ENCODE measurements at places on chromosomes 11 and 22.
A peak's percentile ranks its signal among the peaks of the same experiment; 100 is the strongest.

GRCh38 chr11:10638316-10638925 lies 55.1 kb downstream of the IRAG1 start:
- DNase-seq: no peak

DNA sequence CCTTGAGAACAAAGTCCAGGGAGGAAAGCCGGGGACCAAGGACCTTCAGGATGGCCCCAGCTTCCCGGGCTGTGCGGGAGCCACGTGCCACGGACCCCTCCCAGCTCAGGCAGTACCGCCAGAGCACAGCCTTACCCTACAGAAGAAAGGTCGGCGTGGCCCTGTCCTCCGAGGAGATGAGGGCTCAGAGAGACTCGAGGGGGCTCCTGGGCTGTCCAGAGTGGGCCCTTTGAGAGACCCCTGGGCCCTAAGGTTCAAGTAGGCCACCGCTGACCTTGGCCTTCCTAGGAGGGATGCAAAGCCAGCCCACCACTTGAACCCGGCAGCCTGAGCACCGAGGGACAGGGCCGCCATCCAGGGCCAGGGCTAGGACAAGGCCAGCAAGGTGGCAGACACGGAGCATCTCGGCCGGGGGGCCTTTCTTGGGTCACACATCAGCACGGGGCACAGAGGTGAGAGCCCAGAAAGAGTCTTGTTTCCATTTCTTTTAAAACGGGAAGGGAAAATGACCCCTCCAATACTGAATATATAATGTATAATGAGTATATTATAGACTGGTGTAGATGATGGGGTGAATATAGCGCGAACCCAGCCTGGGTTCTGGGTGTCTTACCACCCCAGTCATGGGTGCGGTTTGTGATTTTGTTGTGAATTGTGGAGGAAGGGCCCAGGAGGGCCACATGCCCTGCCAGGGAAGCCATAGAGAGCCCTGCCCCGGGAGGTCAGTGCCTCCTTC lies 34.4 kb upstream of the PPARA start:
- DNase-seq: no peak

- no peak for DNase-seq
Observed at GRCh38 chr11:12090061-12090591, 20.3 kb upstream of the MICAL2 start.

DNA sequence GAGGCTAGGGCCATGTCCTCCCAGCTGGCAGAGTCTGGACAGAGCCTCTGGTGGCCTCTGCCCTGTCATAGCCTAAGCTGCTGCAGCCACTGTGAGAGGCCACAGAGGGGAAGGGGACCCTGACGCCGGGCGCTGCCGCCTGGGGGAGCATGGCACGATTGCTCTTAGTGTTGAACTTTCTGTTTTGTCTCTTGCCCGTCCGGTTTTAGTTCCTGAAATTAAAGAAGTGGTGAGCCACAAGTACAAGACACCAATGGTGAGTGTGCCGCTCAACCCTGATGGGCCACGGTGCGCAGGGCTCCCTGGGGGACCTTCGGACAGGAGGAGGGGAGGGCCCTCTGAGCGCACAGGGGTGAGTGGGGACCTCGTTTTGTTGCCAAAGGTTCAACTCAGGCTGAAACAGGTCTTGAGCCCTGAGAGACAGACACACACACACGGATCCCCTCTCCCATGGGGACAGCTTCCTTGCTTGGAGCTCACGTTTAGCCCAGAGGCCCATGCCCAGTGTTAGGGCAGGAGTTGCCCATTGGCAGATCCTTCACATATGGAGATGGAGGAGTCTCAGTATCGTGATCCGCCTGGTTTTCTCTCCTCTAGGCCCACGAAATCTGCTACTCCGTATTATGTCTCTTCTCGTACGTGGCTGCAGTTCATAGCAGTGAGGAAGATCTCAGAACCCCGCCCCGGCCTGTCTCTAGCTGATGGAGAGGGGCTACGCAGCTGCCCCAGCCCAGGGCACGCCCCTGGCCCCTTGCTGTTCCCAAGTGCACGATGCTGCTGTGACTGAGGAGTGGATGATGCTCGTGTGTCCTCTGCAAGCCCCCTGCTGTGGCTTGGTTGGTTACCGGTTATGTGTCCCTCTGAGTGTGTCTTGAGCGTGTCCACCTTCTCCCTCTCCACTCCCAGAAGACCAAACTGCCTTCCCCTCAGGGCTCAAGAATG lies 23.8 kb downstream of the MYBPC3 start:
- DNase-seq: no peak

DNA sequence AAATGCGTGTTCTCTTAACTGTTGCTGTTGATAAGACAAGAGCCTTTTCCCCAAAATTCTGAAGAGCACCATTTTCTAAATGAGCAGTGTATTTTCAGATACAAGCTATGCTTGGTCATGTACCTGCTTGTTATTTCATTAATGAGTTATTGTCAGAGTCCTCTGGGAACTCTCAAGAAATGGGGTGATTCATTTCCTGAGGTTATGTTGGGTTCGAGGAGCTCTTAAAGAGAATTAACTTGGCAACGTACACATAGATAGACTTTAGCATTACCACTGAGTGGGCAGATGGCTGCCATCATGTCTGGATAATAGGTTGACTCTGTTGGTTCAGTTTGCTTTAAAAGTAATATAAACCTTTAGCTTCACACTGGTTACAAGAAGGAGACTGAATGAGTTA lies 87.9 kb upstream of the SORL1-AS1 start:
- DNase-seq: no peak

DNA sequence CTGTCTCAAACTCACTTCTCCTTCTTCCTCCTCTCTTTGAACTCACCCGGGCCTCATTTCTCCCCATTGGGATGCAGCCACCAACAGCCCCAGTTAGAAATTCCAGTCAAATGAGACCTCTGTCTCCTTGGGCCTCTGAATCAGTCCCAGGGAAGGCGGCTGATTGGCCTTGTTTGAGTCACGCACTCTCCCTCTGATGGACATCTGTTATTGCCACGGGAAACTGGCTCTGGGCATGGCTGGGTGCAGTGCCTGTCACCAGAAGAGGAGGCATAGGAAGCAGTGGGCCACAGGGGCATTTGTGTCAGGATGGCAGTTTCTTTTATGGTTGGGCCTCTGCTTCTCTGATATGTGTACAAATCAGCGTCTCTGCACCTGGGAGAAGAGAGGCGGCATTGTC lies 9.6 kb upstream of the WNT11 start:
- no peak for DNase-seq

GRCh38 chr11:44559207-44559939 lies 6.1 kb upstream of the CD82 start:
- DNase-seq: no peak

DNA sequence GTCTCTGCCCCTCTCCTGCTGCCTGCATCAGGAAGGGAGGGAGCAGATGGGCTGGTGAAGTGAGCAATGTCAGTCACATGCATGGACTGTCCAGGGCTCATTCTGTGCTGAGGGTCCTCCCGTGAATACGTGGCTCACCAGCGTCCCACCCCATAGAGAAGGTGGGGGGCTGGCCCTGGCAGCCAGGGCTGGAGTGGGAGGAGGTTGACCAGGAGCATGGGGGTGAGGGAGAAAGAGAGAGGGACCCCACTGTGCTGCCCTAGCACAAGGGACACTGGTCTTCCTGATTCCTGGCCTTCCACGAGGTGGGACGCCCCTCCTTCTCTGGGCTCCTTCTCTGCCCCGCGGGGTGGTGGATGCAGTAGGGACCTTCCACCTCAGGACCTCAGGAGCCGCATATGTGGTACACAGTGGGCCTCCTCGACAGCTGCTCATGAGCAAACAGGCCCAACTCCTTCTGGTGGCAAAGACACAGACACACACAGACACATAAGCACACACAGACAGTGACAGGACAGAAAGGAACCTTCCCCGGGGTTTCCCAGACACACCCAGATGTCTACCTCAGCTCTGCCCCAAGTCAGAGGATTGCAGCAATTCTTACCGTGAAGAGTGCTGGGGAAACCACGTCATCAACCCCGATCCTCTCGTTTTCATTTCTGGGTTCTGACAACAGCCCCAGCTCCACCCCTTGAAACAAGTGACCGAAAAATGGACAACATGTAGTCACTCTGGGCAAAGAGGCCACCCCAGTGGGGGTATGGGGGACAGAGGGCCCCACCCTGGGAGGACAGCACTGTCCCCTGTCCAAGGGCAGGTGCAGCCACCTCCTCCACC lies 3.6 kb upstream of the APOBEC3A start:
- no peak for DNase-seq

DNA sequence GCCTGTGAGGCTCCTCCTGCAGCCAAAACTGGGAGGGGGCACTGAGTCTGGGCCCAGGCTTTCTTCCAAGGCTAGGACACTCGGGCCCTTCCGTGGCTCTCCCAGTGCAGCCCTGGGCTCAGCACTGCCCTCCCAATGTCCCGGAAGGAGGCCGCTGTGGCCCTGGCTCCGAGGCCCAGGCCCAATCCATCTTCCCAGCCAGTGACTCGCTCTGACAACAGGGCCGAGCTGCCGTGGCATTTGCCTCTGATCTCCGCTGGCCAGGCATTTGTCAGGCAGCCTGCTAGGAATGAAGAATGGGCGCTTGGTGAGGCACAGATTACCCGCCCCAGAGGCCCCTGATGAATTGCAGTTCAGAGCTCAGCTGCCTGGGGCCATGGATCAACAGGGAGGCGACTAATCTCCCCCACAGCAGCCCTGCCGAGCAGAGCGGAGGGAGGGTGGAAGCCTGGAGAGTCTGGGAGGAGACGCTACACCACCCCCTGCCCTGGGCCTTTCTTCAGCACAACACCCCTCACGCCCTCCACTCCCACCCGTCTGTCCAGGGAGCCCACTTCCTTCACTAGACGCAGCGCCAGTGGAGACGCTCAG lies 8.3 kb downstream of the FXYD2 start:
- DNase-seq: no peak

- DNase-seq: no peak
Observed at GRCh38 chr11:32886180-32886579, 6.4 kb upstream of the QSER1 start.

DNA sequence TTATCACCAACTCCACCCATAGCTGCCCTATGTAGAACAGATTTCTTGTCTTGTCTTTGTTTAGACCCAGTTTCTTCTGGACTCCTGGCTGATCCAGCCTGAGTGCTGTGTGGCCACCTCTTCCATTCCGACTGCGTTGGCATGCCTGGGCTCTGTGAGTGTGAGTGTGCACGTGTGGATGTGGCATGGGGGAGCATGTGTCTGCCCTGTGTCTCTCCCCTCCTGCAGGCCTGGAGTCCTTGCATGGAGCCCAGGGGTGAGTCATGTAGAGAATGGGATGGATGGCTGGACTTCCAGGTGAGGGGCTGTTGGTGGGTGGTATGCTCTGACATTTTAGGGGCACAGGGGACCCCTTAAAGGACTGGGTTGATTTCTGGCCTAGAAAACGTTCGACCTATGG lies 194.7 kb downstream of the GRIK4 start:
- DNase-seq: no peak

DNA sequence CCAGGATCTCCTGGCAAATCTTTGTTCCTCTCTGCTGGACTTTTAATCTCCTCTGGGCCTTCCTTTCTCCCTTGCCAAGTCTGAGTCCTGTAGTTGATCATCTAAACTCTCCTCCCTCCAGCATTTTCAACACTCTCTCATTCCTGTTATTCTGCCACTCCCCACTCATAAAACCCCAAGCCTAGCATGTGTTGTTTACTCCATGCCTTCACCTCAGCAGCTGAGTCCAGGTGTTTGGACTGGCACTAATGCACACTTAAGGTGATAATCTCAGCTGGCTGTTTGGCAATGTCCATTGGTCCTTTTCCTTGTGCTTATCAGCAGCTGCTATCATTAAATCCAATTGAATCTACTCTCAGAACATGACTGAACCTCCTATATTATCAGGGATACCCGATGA lies 876.8 kb upstream of the TENM4 start:
- no peak for DNase-seq

GRCh38 chr11:130631119-130631518 lies 182.7 kb downstream of the ADAMTS15 start:
- DNase-seq: no peak

DNA sequence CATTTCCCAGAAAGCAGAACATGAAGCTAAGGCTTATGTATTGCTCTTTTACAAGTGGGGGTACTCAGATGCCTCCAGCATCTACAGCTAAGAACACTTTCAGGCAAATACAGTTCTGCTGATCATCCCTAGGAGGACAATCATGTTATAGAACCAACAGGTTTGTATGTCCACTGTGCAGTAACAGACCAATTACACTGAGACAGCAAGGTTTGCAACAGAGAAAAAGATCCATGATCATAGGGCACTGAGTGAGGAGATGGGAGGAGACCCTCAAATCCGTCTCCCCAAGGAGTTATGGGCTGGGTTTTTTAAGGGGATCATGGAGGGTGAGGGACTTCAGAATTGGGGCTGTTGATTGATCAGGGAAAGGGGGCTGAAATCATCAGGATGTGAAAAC lies 39.1 kb upstream of the GRK3 start:
- DNase-seq: no peak

- DNase-seq: no peak
Observed at GRCh38 chr11:16942342-16942741, 71.9 kb downstream of the PLEKHA7 start.

GRCh38 chr11:113304916-113305315 lies 9.5 kb upstream of the TTC12 start:
- no peak for DNase-seq

- DNase-seq: no peak
Observed at GRCh38 chr11:27596388-27596787, 89.8 kb upstream of the LIN7C start.

- no peak for DNase-seq
Observed at GRCh38 chr11:64752175-64752970, 7.4 kb downstream of the PYGM start.

DNA sequence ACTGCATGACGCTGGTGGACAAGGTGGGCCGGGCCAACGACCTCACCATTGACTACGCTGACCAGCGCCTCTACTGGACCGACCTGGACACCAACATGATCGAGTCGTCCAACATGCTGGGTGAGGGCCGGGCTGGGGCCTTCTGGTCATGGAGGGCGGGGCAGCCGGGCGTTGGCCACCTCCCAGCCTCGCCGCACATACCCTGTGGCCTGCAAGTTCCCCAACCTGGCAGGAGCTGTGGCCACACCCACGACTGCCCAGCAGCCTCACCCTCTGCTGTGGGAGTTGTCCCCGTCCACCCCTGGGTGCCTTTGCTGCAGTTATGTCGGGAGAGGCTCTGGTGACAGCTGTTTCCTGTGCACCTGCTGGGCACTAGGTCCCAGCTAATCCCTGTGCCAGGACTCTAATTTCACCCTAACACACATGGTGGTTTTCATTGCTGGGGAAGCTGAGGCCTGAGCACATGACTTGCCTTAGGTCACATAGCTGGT lies 49.0 kb upstream of the PPP6R3 start:
- no peak for DNase-seq

GRCh38 chr11:27574342-27574741 lies 67.8 kb upstream of the LIN7C start:
- DNase-seq: no peak

GRCh38 chr11:45060707-45061106 lies 85.7 kb upstream of the PRDM11 start:
- no peak for DNase-seq

- peak; percentile 15 for DNase-seq
Observed at GRCh38 chr11:107928767-107929507, 689 bp downstream of the RAB39A start.

Data from NCI-H446 treated with DMSO at 0.1 percent for 48 hours (cell line).